ENCODE measurements at places on chromosomes 2 and 18.

DNA sequence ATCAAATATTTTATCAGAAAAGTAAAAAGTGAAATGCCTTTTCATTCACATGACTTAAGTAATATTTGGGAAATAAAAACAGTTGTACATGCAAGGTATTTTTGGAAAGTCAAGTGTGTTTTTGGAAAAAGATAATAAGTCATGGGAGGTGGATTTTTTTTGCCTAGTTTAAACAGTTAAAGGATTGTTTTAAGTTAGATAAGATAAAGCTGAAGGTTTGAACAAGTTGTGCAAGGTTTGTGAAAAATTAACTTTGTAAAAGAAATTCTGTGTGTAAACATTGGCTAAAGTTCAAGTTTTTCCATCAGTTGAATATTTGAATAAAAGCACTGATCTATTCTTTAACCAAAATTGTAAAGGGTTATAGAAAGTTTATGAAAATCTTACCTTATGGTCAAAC, 207.9 kb upstream of the RGPD4 start:
- DNase-seq = no peak

- DNase-seq = peak; percentile 55
Measured at GRCh38 chr2:45382744-45383143, 228.3 kb downstream of the SRBD1 start.

DNA sequence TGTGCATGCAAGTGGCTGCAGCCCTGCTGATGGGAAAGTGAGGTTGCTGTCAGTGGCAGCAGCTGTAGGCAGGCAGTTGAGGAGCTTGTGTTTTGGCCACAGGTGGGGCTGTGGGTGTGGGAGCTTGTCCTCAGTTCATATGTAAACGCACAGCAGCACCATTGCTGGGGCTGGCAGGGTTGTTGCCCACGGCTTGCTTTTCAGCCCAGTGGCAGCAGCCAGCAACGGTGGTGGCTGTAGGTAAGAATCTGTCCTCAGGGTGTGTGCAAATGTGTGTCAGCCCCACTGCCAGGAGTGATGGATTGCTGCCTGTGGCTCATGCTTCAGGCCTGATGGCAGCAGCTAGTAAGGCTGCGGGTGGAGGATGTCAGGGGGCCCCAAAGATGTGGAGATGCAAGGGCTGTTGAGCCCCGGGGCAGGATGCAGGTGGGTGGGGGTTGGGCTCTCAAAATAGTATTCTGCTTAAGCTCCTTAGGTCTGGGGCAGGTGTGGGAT, 141.3 kb upstream of the THUMPD2 start:
- DNase-seq = no peak

DNA sequence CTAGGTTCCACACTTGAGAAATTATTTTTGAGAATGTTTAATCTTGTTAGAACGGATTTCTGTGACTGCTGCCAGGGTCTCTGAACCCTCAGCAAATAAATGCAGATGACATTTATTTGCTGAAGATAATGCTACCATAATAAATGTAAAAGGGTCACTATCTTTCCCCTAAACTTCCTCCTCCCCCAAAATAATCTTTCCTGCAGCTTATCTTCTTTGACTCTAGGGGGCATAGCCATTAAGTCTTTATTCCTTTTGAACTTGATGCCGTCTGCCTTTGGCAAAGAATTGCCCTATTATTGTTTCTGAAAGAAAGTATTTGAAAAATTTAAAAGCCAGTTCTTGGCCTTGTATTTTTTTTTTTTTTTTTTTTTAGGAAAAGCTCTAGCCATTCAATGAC, 63.6 kb upstream of the ACSL3 start:
- no peak for DNase-seq

GRCh38 chr2:231469583-231469950, 5.3 kb upstream of the NCL start:
- DNase-seq = no peak

GRCh38 chr2:3197308-3197707, 180.3 kb downstream of the EIPR1 start:
- DNase-seq = no peak

- no peak for DNase-seq
Measured at GRCh38 chr18:48975817-48976649, 25.3 kb upstream of the SMAD7 start.

DNA sequence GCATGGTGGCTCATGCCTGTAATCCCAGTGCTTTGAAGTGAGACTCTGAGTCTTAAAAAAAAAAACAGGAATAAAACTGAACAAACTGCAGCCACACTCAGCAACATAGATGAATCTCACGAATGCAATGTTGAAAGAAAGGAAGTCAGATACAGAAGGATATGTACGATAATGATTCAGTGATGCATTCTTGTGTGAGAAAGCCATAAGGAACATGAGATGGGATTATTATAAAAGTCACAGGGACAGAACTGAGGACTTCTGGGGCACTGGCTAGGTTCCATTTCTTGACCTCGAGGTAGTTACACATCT, 56.9 kb upstream of the SMAD2 start:
- no peak for DNase-seq

DNA sequence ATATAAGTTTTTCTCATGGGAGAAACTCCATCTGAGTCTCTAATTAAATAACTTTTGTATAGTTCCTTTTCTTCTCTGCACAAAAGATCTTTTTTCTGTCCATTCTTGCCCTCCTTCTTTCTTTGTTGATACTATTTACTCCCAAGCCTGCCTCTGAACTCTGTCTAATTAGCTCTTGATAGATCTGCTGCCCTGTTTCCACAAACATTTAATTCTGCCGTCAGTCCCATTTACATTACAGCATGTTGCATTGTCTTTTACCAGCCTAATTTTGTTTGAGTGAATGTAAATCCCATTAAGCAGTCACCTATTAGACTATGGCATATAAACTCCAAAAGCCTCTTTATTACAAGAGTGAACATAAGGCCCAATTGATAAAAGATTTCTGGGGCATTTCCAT, 254.4 kb downstream of the ERBB4 start:
- no peak for DNase-seq

- no peak for DNase-seq
Measured at GRCh38 chr2:230759481-230760167, 47.0 kb downstream of the CAB39 start.

DNA sequence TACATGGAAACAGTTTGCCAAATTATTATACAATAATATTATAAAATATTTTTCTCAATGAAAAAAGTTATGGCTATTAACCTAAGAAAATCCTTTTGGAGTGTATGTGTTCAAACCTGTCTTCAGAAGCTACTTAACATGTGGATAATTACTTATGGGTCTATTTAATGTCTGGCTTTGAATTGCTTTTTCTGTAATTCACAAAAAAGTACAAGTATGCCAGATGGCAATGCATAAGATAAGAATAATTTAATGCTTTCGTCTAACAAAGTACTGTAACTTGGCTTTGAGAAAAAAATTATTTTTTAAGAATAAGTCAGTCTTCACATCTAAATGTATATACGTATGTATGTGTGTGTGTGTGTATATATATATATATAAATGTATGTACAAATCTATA, 1073.0 kb downstream of the TDRD15 start:
- no peak for DNase-seq

DNA sequence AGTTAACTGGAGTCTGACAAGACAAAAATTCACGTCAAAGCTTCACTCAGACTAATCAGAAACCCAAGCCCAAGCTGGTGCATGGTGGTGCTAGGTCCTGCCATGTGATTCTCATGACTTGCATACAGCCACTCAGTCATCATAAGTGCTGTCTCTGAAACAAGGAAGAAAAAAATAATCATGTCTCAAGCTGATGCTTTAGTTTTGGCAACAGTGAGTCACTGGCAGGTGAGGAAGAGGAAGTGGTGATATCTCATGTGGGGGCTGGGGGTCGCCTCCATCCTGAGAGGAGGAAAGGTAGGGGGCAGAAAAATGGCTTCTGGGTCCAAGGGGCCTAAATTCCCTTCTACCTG, 136.3 kb downstream of the TMEM163 start:
- no peak for DNase-seq

DNA sequence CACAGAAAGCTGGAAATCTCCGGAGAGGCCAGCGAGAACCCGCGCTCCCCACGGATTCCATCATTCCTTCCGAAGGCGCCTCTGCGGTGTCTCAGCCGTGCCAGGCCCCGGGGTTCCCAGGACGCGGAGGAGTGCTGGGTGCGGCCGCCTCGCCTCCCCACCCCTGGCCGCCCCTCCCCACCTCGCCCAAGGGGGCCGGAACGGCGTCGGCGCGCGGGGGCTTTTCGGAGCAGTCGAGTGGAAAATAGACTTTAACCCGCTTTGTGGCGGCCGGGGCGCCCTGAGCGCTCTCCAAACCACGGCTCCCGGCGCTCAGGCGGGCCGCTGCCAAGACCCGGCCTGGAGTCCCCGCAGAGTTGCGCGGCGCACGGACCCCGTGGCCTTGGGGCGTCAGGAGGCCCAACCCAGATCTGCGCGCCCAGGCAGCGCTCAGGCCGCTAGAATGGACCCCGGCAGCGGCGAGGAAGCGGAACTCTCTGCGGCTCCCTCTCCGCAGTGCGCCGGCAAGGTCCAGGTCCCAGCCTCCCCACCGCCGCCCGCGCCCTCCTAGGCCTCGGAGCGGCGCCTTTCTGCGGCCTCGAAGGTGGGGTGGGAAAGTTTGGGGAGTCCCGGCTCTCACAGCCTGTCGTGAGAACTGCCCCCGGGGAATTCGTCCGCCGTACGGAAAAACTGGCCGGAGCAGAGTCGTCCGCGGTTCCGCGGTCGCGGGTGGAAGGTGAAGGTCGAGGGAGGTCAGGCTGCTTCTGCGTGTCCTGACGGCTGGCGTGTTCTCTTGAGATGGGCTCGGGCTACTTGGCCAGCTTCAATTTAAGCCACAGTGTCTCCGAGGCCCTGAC, 1.2 kb upstream of the EMX1 start:
- DNase-seq = peak; percentile 77

- DNase-seq = peak; percentile 11
Measured at GRCh38 chr2:209642146-209642820, 129.3 kb upstream of the UNC80 start.

GRCh38 chr2:203327582-203327900, 653 bp upstream of the ABI2 start:
- DNase-seq = no peak

- no peak for DNase-seq
Measured at GRCh38 chr2:153165021-153165420, 313.5 kb downstream of the RPRM start.

DNA sequence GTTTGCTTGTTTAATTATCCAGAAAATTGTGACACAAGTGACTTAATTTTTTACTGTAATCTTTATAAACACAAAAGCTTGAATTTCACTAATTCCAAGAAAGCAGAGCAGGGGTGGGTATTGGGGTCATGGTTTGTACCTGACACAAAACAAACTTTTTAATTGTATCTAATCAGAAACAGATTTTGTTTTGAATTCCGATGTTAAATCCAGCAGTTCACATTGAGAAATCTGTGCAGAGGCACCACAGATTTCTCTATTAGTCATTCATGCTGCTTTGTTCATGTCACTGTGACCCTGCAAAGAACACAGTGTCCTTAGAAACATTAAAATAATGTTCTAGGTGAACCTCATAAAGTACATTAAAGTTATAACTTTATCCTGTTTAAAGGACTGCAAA, 443.4 kb downstream of the NYAP2 start:
- no peak for DNase-seq

DNA sequence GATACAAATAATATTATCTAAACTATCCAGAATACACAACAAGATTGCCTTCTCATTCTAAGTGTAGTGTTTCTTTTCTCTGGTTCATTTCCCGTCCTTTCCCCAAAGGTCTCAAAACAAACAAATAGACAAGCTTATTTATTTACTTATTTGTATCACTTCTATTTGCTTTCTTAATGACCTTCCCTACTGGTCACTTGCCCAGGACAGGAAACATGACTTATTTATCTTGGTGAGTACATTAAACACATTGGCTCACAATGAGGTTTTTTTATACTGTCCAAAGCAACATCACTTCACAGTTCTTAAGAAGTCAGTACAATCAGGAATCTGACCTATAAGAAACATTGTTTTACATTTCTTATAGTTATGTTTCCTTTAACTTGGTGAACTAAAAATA, 123.3 kb upstream of the KYNU start:
- DNase-seq = no peak

GRCh38 chr2:9163306-9164111, 43.1 kb upstream of the ASAP2 start:
- peak; percentile 85 for DNase-seq

- DNase-seq = no peak
Measured at GRCh38 chr18:2874765-2875164, 28.0 kb downstream of the EMILIN2 start.

DNA sequence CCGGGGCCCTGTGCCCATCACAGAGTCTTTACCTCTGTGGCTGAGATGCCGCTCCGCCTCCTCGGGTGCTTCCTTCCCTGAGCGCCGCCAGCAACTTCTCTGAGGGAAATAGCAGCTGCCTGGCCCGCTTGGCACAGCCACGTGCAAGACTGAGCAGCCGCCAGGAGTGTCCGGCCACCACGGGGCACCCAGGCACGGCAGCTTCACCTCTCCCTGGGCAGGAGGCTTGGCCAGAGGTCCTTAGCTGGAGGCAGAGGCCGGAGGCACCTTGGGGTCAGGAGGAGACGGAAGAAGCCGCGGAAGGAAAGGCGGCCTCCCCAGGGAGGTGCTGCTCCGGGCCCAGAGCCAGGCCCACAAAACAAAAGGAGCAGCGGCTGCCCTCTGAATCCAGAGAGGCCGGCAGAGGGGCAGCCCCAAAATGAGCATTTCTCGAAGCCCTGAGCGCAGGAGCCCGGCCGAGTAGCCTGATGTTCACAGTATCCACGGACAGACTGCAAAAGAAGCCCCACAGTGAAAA, 6.0 kb upstream of the LIMS2 start:
- no peak for DNase-seq

GRCh38 chr18:8706791-8707555, 1.6 kb downstream of the MTCL1 start:
- DNase-seq = peak; percentile 49

- peak; percentile 39 for DNase-seq
Measured at GRCh38 chr2:56449002-56449431, 265.2 kb downstream of the CCDC85A start.

DNA sequence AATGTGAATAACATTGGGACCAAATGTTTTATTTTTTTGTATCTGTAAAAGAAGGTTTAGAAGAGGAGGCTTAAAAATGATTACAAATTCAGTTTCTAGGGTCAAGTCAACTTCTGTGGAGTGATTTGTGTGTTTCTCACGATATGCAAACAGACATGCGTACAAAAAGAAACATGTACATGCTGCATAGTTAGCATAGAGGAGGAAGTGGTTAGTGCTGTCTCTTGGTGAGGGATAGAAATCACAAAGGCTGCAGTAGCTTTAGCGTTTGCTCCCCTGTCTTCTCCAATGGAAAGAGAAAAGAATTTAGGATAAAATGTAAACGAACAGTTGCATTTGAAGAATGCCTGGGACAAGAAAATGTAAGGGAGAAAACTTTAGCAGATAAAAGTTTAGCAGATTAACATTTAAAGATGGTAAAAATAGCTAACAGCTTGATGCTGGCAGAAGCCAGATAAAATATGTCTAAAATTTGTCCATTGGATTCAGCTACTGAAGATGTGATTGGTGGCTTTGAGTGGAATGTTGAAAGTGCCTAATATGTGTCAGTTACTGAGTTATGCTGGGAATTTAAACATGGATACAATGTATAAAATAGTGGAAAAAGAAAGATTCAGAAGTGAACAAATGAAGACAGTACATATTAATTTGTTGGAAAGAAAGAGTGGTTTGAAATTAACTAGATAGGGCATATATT, 44.9 kb downstream of the MALT1 start:
- no peak for DNase-seq
